ENCODE measurements at places on chromosomes 7 and 10.

DNA sequence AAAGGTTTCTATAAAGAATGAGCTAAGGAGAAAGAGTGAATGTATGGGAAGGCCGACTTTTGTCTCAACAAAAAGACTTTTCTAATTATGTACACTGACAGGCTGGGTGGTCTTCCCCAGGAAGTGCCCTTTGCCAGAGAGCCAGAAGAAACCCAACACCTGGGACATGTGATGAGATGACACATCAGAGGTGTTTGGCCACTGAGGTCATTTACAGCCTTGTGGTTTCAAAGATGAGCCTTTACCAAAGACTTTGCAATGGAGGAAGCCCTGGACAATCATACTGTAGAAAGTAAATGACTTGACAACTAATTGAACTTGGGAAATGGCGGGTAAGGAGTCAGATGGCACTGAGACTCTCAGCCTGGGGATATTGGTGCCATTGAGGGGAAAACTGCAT is 3.4 kb upstream of the NRG3 start:
- no peak for DNase-seq

DNA sequence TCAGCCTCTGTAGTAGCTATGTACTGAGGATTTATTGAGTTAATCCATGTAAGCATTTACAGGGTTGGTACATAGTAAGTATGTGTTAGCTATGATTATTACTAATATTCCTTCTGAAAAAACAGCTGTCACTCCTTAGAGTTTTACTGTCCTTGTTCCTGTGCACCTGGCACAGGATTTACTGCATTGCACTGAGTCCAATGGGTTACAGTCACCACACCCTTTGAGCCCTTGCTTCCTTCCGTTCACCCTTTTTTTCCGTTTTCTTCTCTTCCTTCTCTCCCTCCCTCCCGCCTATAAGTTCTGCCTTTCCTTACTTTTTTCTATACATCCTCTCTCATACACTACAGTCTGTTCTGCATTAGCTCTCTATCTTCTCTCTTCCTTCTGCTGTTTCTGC is 12.5 kb upstream of the CDK6 start:
- no peak for DNase-seq

DNA sequence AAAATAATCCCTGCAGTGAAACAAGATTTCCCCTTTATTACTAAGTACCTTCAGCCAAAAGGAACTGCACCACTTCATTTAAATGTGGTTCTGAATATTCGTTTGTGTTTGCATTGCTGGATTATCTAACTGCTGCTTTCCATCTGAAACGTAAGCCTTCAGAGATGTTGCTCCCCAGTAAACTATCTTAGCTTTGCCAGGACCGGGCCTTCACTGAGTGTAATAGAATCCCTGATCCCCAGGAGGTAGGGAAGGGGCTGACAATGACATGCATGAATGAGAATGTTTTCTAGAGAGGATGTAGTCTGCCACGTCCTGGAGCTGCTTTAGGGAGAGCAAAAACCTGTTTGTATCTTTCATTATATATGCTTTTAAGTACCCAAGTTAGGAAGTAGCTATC is 19.5 kb upstream of the INSYN2A start:
- DNase-seq: no peak

GRCh38 chr10:118501637-118502440 is 93.6 kb downstream of the PRLHR start:
- DNase-seq: peak; percentile 80

- no peak for DNase-seq
Observed at GRCh38 chr7:40733578-40733977, 598.8 kb downstream of the SUGCT start.

All from iris pigment epithelial cell (primary cell).